ENCODE measurements at places on chromosomes 5 and 9.

- DNase-seq = no peak
Observed at GRCh38 chr9:8555762-8556500, 756.4 kb upstream of the DMAC1 start.

DNA sequence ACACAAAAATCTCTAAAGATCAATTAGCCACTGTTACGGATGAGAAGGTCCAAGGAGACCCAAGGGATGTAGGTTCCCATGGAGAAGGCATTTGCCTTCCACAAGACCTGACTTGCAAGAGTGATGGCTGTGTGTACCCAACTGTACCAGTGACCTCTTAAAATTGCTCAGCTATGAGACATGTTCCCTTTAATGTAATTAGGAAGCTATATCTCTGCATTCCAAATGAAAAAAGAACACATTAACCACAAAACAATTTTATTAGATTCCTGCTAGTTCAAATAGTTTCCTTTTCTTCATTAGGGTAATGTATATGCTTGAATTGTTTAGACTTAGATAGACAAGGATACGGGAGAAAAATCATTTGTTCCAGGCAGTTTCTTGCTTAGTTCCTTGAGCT, 3.3 kb downstream of the OR2Y1 start:
- no peak for DNase-seq

DNA sequence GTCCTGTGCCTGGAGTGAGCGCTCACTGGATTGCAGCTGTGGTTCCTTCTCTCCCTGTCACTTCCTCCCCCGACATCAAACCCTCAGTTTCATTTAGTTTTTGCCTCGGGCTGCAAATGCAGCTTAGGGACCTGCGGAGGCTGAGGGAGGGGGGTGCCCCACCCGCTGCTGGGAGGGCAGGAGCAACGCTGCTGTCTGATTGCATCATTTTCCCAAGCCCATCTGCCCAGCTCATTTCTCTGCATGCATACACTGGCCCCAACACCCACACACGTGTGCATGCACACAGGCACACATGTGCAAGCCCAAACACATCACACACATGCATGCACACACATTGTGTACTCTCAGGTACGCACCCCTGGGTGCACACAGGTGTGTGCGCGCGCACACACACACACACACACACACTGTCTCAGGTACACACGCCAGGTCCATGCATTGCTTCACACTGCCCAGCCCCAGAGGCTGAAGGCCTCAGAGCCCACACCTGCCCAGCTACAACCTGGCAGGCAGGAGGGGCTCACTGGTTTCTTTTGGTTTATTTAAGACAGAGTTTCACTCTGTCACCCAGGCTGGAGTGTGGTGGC, 3.4 kb downstream of the ASS1 start:
- DNase-seq = peak; percentile 79

DNA sequence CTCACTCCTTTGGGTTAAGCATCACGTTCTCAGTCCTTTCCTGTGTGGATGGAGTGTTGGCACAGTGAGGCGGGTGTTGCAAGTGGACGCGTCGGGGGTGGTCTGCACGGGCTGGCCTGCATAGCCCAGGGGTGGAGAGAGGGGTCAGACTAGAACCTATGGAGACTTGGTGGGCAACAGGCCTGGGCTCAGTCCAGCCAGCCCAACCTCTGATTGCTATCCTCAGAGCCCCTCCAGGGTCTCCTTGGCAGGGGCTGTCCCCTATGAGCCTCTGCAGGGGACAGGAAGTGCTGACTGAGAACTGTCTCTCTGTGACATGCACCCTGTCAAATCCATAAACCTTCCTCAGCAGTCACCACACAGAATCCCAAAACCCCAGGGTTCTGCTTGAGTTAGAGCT, 2.3 kb downstream of the DCANP1 start:
- no peak for DNase-seq

DNA sequence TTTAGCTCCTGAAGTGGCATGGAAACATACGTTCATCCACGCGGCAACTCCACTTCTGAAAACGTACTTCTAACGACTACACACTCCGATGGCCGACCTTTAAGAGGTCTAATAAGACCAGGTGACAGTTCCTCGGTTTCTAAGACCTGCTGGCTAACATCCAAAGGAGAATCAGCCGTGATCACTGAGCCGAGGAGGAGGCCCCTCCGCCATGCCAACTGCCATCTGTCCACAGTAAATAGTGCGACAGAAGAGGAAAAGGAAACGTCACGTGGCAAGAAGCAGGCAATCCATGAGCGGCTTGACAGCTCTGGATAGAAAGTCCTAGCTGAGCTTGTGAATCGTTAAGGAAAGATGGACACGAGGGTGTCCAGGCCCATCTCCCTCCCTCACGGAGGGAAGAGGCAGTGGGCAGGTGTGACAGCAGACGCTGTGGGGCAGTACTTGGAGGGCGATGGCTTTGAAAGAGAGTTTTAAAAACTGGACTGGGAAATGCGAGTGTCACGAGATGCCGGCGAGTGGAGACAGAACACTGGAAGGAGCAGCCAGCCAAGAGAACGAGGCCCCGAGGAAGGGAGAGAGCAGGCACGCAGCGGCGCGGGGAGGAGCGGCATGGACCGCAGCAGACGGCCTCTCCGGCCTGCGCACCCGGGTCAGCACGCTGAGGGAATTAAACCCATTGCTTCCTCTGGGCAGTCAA, 66.7 kb upstream of the TBC1D9B start:
- no peak for DNase-seq

GRCh38 chr9:136656795-136657611, 5.7 kb upstream of the EGFL7 start:
- DNase-seq = peak; percentile 82
